ENCODE measurements at places on chromosomes 6 and 20.

- DNase-seq = no peak
Measured at GRCh38 chr20:41479113-41479512, 112.5 kb upstream of the EMILIN3 start.

DNA sequence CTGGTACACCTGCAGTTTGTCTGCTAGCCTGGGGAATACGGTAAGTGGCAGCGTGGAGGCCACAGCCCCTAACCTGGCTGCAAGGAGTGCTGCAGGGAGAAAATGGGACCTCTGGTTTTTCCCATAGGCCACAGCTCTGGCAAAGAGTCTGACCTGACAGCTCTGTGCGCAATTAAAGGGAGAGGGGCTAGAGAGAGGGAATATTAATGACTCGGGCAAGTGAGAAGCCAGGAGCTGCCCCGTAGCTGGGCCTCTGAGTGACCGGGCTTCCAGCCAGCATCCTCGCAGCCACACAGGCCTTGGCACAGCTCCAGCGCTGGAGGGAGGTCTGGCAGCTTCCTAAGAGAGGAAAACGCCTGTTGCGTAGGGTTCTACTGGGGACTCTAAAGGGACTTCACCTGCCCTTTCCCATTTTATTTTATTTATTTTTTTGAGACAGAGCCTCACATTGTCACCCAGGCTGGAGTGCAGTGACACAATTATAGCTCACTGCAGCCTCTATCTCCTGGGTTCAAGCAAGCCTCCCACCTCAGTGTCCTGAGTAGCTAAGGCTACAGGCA lies 18.2 kb upstream of the OCSTAMP start:
- no peak for DNase-seq

GRCh38 chr6:163646866-163647265 lies 232.3 kb downstream of the QKI start:
- DNase-seq = no peak

DNA sequence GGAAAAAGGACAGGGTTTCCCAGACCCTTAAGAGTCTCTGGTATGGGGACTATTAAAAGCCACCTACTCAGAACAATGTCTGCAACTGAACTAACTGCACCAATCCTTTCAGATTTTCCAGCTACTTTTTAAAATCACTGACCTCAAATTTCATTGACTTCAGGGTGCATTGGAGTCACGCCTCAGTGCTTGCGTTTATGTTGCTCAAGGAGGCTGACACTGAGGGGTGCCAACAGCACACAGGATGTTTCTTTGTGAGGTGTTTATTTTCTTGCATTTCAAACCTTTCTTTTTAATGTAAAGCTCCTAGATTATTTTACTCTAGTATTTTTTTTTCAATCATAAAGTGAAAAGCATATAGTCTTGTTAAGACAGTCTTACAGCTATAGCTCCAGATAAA lies 402.0 kb upstream of the SLC35B3 start:
- DNase-seq = no peak

DNA sequence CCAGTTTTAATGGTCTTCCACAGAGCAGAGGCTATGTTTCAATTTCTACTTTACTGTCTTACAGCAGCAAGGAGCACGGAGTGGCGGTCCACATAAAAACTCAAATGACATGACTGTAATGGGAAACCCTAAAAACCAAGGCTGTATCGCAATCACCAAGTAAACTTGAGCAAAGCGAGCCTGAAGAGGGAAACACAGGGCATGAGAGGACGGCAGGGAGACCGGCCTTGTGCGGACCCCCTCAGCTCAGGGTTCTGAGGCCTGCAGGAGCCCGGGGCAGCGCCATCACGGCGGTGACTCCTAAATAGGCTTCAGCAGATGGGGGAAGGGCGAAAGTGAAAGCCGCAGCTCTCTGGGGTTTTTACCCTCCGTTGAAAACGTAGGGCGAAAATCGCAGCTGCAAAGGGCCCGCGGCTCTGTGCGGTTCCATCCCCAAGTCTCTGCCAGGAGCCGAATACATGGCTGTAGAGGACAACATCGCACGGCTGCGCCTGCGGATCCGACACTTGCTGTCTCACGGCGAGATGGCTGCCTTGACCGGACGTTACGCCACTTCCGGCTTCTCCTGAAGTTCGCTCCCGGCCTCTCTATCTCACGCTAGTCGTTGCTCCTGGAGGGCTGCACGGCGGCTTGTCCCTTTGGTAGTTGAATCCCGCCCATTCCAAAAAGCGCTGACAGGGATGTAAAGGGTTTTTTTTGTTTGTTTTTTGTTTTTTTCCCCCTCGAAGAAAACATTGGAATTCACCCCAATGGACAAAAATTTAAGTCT lies at the start of gene PSMB1:
Gene PSMB1 (minus strand): TSS at position 543 of the 769 bp plus-strand sequence. CDS start 65 bp downstream, at position 478.
- DNase-seq = peak; percentile 94

DNA sequence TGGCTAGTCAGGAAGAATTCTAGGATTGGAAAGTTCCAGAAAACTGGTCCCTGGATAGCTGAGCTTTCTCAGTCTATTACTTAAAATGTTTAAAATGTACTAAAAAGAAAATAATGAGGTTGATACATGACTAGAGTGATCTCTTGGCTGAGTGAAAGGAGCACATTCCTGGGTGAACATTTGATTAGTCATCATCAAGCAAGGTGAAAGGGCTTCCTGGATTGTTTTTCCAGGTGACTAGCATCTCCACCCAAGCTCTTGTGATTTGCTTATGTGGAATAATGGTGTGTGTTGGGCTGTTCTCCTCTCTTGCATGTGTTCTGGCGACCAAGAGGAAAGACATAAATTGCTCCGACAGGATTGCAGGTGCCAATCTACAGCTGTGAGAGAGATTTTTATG lies 42.9 kb downstream of the PKIB start:
- DNase-seq = no peak

DNA sequence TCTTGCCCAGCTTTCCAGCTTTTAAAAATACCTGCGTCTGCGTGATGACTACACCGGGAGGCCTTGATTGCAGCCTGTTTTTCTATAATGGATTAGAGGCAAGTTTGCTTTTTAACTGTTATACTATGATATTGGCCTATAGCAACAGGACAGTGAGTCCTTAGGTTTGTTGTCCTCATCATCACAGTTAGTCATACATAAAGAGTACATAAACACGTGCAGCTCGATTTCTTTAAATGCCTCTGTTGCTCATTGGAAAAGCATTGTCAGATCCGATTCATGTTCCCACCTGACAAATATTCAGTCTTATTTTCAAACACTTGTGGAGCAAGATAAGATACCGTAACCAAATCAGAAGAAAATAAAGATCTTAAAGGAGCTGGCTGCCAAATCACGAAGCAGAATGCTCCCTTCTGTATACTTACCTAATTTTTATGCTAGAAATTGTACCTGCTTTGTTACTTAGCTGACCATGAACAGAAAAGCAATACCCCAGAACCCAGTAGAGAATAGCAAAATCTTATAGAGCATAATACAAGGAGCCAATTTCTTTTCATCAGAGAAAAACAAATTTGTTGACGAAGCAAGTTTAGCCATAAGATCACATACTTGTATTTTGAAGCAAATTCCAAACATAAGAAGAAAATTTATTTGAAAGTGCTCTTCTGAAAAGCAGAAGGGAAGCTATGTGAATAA lies 100.4 kb downstream of the TMEM200A start:
- DNase-seq = no peak

GRCh38 chr6:132971676-132972075 lies 157.3 kb downstream of the RPS12 start:
- no peak for DNase-seq

DNA sequence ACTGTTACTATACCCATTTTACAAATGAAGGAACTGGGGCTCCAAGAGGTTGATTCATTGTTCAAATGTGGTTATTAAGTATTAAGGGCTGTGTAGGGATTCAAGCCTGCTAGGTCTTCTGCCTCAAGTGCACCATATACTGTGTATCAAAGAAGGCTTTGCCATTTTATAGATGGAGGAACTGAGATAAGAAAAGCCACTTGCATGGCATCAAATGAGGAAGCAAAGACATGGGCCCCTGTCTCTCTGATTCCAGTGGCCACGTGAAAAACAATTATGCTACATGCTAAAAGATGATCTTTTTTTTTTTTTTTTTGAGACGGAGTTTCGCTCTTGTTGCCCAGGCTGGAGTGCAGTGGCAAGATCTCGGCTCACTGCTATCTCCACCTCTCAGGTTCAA lies 67.0 kb downstream of the TMEM200A start:
- DNase-seq = peak; percentile 13

GRCh38 chr6:43128926-43129325 lies 42.1 kb upstream of the SRF start:
- no peak for DNase-seq

GRCh38 chr6:3635482-3635881 lies 116.0 kb downstream of the PXDC1 start:
- no peak for DNase-seq

DNA sequence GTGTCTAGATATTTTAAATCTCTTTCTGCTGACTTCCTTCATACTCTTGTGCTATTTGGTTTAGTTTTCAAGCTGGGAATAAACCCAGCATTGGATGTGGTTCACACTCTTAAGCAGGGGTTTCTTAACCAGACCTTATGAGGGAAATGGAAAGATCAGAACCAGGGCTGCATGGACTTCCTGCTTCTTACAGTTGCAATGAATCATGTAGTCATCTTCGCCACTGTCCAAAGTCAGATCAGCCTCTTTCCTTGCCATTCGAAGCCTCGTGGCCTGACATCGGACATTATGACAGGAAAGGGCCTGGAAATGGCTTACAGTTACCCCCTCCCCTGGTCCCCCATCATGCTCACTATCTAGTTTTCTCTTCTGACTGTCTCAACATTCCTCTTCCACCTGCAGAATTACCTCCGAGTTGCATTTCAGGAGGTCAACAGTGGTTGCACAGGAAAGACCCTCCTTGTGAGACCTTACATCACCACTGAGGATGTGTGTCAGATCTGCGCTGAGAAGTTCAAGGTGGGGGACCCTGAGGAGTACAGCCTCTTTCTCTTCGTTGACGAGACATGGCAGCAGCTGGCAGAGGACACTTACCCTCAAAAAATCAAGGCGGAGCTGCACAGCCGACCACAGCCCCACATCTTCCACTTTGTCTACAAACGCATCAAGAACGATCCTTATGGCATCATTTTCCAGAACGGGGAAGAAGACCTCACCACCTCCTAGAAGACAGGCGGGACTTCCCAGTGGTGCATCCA lies 16.8 kb upstream of the NAA20 start:
- peak; percentile 47 for DNase-seq

- DNase-seq = no peak
Measured at GRCh38 chr6:110690916-110691315, 124.4 kb downstream of the CDK19 start.

DNA sequence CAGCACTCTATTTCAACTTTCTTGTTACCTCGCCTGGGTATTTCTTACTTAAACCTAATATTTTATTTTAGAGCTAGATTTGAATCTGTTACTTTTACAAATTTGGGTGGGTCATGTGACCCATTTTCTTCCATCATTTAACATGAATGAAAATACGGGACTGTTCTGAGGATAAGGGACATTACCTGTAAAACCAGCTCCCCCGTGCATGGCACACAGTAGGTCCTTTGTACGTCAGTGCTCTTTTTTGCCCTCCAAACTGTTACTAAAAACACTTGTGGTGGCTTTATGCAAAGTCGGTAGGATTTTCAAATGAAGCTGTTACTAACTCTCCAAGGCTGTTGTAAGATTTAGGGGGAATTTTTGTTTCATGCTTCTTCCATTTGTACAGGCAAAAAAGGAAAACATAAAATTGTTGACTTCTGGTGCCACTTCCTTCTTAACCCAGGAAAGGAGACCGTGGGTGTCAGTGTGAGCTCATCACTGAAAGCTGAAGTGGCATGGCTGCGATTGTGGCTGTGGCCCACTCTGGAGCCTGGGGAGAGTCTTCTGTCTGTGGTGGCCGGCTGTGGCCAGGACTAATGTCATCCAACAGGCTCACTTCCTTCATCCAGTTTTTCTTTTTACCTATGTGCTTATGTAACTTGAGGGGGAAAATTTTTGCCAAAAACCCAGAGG lies 40.2 kb upstream of the PXDC1 start:
- DNase-seq = no peak
